CD8-positive, alpha-beta memory T cell (primary cell): ENCODE measurements at places on chromosomes 2 and 18.

- H3K27me3 ChIP-seq, result no peaks in the 10 kb centered on the region
- DNase-seq, result no peak
- no peak overlapping the region for H3K4me3 ChIP-seq
- peak overlapping the region; percentile 49 for H3K27ac ChIP-seq
Observed at GRCh38 chr2:96340493-96341414, 5.2 kb downstream of the NCAPH start.

GRCh38 chr2:102376052-102376591 is 20.5 kb downstream of the IL18R1 start:
- no peaks in the 10 kb centered on the region for H3K4me1 ChIP-seq
- no peaks in the 10 kb centered on the region for H3K27me3 ChIP-seq
- no peaks in the 10 kb centered on the region for H3K36me3 ChIP-seq
- no peak overlapping the region for H3K27ac ChIP-seq
- DNase-seq, result no peak

DNA sequence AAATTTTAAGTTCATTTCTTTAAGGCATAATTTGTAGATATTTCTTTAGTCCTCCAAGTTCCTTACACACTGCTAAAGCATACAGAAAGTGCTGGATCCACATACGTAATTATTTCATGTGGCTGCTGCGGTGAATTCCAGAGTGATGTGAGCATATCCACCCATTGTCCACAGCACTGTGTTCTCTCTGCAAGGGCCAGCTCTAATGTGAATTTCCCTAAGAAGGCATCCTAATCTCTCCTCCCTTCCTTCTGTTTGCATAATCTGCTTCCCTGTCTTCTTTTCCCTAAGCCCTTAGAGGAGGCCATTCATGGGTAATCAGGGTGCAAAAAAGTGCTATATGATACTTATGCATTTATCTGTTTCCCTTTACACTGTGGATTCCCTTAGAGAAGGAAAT is 57.2 kb downstream of the COBLL1 start:
- no peak overlapping the region for H3K27ac ChIP-seq
- H3K4me3 ChIP-seq, result no peak overlapping the region
- no peaks in the 10 kb centered on the region for H3K27me3 ChIP-seq
- H3K36me3 ChIP-seq, result no peaks in the 10 kb centered on the region
- H3K4me1 ChIP-seq, result no peaks in the 10 kb centered on the region

- no peaks in the 10 kb centered on the region for H3K36me3 ChIP-seq
- no peaks in the 10 kb centered on the region for H3K27me3 ChIP-seq
- DNase-seq, result no peak
- H3K27ac ChIP-seq, result no peak overlapping the region
- peaks cover 29% of the 10 kb centered on the region for H3K4me1 ChIP-seq
Observed at GRCh38 chr2:223954401-223954800, 2.9 kb upstream of the MRPL44 start.

DNA sequence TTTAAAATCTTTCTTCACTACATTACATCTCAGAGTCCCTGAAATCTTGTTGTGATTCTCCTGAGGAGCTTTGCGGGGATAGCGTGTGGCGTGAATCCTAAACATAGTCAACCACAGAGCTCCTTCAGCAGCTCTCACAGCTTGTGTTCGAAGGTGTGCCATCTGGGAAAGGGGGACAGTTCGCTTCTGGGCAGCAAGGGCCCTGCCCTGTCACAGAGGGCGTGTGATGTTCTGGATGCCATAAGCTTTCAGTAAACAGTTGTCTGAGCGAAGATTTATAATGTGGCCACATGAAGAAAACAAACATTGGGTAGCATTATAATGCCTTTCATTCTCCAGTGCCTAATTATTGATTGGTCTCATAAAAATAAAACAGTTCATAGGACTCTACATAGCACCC is 172.5 kb downstream of the MYO1B start:
- no peaks in the 10 kb centered on the region for H3K27me3 ChIP-seq
- DNase-seq, result no peak

DNA sequence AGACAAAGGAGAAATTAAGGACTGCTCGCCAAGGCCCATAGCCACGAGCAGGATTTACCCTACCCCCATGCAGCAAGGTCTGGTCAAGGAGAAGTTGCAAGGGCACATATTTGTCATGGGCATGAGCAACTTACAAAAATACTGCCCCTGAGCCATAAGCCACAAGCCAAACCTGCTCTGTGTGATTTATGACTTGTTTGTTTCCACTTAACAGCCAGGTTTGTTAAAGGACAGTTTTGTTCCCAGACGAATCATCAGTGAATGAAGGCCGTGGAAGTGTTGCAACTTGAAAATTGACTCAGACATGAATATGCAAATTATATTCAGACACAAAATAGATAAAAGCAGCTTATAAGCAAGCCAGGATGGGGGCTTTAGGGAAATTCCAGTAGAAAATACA is 31.3 kb upstream of the EVA1A start:
- no peaks in the 10 kb centered on the region for H3K36me3 ChIP-seq
- DNase-seq, result no peak
- no peak overlapping the region for H3K4me3 ChIP-seq
- H3K4me1 ChIP-seq, result no peaks in the 10 kb centered on the region
- no peak overlapping the region for H3K27ac ChIP-seq

GRCh38 chr2:160221391-160222276 is 21.6 kb upstream of the ITGB6 start:
- no peak overlapping the region for H3K4me3 ChIP-seq
- no peak overlapping the region for H3K27ac ChIP-seq
- no peaks in the 10 kb centered on the region for H3K4me1 ChIP-seq
- no peaks in the 10 kb centered on the region for H3K27me3 ChIP-seq
- no peaks in the 10 kb centered on the region for H3K36me3 ChIP-seq

DNA sequence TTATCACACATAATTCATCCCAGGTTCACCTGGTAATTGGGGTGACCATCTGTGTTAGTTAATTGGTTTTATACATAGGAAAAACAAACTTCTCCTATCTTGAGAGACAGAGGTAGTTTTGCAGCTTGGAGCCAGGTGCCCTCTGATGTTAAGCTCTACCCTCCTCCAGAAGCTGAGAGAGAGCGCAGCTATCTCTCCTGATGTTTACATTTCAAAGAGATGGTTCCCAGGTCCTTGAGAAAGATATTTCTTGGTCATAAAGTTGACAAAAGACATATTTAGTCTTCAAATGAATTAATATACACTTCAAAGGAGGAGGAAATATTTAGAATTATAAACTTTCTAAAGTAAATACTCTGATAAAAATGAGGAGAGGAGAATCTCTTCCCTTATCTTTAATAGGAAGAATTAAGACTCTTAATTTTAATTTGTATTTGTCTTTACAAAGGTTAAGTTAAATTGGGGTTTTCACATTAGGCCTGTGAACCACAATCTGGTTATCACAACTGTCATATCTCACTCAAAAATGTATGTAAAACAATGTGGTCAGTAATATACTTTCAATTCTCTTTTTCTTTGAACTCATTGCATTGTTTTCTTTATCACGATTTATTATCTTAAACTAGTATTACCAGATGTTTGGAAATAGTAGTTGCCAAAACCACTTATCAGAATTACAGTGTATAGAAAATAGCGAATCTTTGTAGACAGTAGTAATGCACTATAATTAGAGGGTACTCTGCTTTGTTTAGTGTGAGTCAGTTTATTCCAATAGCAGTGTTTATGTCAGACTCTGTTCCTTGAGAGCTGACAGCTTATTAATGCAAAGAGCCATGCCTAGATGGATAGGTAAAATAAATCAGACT is 26.8 kb downstream of the SERPINB4 start:
- no peaks in the 10 kb centered on the region for H3K27me3 ChIP-seq
- no peak overlapping the region for H3K4me3 ChIP-seq
- no peak for DNase-seq

GRCh38 chr2:42895791-42896135 is 103.4 kb upstream of the HAAO start:
- no peaks in the 10 kb centered on the region for H3K27me3 ChIP-seq
- H3K27ac ChIP-seq, result no peak overlapping the region
- no peaks in the 10 kb centered on the region for H3K36me3 ChIP-seq

GRCh38 chr18:7233134-7233810 is 2.4 kb downstream of the LRRC30 start:
- no peaks in the 10 kb centered on the region for H3K27me3 ChIP-seq
- H3K4me1 ChIP-seq, result no peaks in the 10 kb centered on the region
- DNase-seq, result no peak
- no peak overlapping the region for H3K4me3 ChIP-seq
- H3K27ac ChIP-seq, result no peak overlapping the region

DNA sequence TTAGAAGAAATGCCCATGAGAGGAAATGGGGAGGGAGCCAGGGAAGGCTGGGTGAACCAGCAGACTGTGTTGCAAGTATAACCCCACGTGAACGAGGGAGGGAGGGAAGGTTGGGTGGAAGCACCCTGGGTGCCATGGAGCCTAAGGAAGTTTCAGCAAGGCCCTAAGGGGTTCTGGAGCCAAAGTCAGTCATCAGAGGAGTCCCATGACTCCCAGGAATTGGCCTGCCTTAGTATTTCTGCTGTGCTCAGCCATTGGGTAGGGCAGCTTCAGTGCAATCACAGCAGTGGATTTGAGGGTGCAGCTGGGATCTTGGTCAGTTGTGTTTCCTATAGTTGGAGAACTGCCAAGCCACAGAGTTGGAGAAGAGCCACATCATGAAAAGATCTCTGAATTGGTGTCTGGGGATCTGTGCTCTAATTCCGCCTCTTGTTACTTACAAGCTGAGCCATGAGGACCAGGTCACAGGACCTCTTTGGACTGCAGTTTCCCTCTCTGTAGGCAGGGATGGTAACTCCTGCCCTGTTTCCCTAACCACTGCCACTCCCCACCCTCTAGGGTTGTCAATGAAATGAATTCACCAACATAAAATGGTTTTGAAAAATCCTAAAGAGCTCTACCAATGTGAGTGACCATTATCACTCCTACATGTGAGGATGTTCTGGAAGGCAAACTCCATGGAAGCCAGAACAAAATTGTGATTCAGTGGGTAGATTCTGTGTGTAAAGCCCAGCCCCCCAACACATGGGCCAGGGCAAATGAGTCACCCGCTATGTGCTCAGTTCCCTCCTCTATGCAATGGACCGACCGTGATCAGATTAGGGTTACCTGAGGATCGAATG is 108.9 kb downstream of the CLIP4 start:
- no peak overlapping the region for H3K4me3 ChIP-seq
- no peaks in the 10 kb centered on the region for H3K36me3 ChIP-seq
- no peak for DNase-seq
- H3K27me3 ChIP-seq, result no peaks in the 10 kb centered on the region
- no peak overlapping the region for H3K27ac ChIP-seq

DNA sequence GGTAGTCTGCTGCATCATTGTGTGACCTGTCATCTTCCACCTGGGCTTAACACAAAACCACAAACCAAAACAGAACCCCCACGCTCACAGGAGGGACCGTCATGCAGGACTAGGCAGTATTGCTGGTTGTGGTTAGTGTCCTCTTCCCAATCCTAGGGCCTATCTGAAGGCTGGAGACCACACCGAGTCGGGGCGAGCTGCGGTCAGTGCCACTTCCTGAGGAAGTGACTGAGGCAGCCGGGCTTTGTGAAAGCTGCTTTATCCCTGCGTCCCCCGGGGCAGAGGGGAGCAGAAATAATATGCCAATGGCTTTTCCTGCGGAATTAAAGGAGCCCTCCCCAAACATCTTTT is 22.9 kb downstream of the ZNF532 start:
- no peak for DNase-seq
- H3K4me3 ChIP-seq, result no peak overlapping the region
- no peaks in the 10 kb centered on the region for H3K27me3 ChIP-seq
- H3K36me3 ChIP-seq, result no peaks in the 10 kb centered on the region
- H3K27ac ChIP-seq, result no peak overlapping the region
- H3K4me1 ChIP-seq, result peaks cover 10% of the 10 kb centered on the region

DNA sequence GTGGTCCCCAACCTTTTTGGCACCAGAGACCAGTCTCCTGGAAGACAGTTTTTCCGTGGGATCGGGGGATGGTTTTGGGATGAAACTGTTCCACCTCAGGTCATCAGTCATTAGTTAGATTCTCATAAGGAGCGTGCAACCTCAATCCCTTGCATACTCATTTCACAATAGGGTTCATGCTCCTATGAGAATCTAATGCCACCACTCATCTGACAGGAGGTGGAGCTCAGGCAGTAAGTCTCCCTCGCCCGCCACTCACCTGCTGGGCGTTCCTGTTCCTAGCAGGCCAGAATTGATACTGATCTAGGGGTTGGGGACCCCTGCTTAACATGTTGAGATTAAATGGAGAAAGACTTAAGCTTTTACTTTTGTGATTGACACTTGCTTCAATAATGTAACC is 9.9 kb downstream of the NABP1 start:
- H3K27me3 ChIP-seq, result no peaks in the 10 kb centered on the region
- H3K4me3 ChIP-seq, result no peak overlapping the region
- H3K36me3 ChIP-seq, result peaks cover 27% of the 10 kb centered on the region
- DNase-seq, result no peak
- H3K4me1 ChIP-seq, result peaks cover 14% of the 10 kb centered on the region
- no peak overlapping the region for H3K27ac ChIP-seq

- H3K4me3 ChIP-seq, result no peak overlapping the region
- no peak overlapping the region for H3K27ac ChIP-seq
- no peaks in the 10 kb centered on the region for H3K4me1 ChIP-seq
- H3K27me3 ChIP-seq, result no peaks in the 10 kb centered on the region
- H3K36me3 ChIP-seq, result no peaks in the 10 kb centered on the region
- no peak for DNase-seq
Observed at GRCh38 chr2:96663829-96664228, 21.3 kb downstream of the FER1L5 start.

DNA sequence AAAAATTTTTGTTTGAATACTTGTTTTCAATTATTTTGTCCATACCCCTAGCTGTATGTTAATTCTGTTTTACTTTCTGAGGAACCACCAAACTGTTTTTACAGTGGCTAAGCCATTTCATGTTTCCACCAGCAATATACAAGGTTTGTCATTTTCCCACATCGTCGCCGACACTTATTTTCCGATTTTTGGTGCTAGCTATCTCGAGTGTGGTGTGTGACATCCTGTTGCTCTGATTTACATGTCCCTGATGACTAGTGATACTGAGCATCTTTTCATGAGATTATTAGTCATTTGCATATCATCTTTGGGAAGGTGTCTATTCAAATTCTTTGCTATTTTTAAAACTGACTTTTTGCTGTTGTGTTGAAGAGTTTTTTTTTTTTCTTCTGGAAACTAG is 7.2 kb upstream of the GPC1 start:
- no peaks in the 10 kb centered on the region for H3K27me3 ChIP-seq
- H3K4me3 ChIP-seq, result no peak overlapping the region
- H3K4me1 ChIP-seq, result no peaks in the 10 kb centered on the region
- no peak for DNase-seq

- H3K4me1 ChIP-seq, result peaks cover 11% of the 10 kb centered on the region
- no peak overlapping the region for H3K27ac ChIP-seq
- no peak for DNase-seq
- peaks cover 35% of the 10 kb centered on the region for H3K27me3 ChIP-seq
- no peak overlapping the region for H3K4me3 ChIP-seq
Observed at GRCh38 chr2:218957671-218958070, 1.8 kb upstream of the CDK5R2 start.

GRCh38 chr2:75287624-75288316 is 88.5 kb upstream of the TACR1 start:
- H3K27me3 ChIP-seq, result no peaks in the 10 kb centered on the region
- H3K36me3 ChIP-seq, result no peaks in the 10 kb centered on the region
- DNase-seq, result no peak
- H3K27ac ChIP-seq, result no peak overlapping the region

GRCh38 chr2:65539633-65540032 is 107.2 kb upstream of the SPRED2 start:
- H3K36me3 ChIP-seq, result no peaks in the 10 kb centered on the region
- no peaks in the 10 kb centered on the region for H3K4me1 ChIP-seq
- no peak overlapping the region for H3K27ac ChIP-seq
- no peak overlapping the region for H3K4me3 ChIP-seq
- no peak for DNase-seq

- H3K4me3 ChIP-seq, result no peak overlapping the region
- H3K27me3 ChIP-seq, result no peaks in the 10 kb centered on the region
- no peaks in the 10 kb centered on the region for H3K36me3 ChIP-seq
- no peak for DNase-seq
- H3K4me1 ChIP-seq, result no peaks in the 10 kb centered on the region
Observed at GRCh38 chr2:236417150-236417549, 152.5 kb upstream of the ACKR3 start.
